ENCODE measurements at places on chromosomes 2 and 18.

GRCh38 chr18:52216109-52216508 is 123.9 kb upstream of the DCC start:
- DNase-seq: no peak

DNA sequence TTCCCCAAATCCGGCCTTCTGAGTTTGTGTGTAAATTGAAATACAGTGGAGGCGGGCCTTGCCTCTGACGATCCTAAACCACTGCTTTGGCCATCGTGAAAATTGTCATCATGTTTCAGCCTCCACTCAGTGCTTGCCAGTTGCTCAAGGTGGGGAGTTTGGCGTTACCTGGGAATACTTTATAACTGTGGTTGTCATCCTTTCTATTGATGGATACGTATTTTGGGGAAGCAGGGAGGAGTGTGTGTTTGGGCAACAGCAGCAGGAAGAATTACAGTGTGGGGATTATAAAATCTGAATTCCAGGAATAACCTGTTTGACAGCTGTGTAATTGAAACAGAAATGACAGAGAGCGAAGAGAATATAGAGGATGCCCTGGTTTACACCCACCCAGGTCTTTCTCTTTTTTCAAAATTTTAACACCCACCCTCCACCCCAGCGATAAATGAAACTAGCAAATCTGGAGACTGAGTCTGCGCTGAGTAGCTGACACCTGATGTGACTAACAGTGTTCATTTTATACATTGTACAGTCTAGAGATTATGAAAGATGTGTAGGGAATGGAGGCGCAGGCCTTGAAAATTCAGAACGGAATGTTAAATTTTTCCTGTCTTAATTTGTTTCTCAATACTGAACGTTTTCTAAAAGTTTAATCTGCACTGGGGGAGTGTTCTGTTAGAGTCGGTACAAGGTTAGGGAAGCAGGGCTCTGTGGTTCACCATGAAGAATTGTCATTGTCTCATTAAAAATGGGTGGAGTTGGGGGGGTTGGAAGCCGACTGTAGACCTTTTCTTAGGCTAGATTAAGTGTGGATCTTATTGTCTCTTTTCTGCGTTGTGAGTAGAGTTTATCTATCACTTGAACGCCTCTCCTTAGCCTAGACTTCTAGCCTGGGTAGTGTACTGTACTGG is 1.6 kb downstream of the MAP4K4 start:
- DNase-seq: peak; percentile 22

DNA sequence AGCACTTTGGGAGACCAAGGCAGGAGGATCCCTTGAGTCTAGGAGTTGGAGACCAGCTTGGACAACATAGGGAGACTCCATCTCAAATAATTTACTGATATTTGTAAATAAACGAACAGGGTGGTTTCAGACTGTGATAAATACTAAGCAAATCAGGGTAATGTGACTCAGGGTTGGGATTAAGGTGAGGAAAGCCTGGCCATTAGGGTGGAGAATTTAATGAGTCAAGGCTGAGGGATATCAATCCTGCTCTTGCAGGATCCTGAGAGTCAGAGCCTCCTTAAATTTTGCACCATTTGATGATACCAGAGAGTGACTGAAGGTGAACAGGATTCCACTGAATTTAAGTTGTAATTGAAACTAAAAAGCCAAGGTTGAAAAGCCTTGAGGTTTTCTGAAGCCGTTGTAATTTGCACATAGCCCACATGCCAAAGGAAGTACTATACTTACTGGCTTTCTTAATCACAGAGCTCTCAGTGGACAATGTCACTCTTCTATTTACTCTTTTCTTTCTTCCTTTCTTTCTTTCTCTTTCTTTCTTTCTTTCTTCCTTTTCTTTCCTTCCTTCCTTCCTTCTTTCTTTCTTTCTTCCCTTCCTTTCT is 28.6 kb upstream of the AP1S3 start:
- DNase-seq: no peak

GRCh38 chr18:8754995-8755960 is 49.9 kb downstream of the MTCL1 start:
- peak; percentile 90 for DNase-seq

DNA sequence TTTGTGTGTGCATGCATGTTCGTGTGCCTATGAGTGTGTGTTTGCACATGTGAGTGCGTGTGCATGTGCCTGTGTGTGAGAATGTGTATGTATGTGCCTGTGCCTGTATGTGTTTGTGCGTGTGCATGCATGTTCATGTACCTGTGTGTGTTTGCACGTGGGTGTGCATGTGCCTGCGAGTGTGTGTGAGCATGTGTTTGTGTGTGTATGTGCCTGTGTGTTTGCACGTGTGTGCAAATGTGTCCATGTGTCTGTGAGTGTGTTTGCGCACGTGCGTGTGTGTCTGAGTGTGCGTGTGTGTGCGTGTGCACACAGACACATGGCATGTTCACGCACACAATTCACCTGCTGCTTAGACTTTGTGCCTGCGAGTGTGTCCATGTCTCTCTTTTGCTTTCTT is 853.5 kb upstream of the SALL3 start:
- DNase-seq: no peak

GRCh38 chr18:40346146-40346545 is 1608.9 kb upstream of the PIK3C3 start:
- DNase-seq: no peak

DNA sequence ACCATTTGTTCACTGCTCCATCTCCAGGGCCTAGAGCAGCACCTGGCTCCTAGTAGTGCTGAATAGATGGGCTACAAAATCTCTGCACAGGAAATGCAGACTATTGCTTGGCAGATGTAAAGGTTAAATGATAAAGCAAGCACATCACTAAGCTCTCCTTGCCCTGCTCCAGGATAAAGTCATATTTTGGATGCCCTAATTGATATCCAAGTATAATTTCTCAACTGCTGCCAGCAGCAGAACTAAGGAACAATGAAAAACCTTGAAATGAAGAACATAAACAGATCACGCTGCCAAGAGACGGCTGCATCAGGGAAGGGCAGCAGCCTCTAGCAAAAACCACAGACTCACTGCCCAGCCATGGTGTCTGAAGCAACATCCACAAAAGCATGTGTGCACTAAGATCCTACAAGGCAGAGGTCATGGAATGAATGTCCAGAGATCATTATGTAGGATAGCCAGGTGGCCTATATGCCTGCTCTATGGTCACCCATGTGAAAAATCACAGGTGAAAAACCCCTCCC is 134.7 kb downstream of the TMEM163 start:
- DNase-seq: no peak
